ENCODE measurements at places on chromosomes 1 and 21. TPM values are rescaled to one million over a fixed set of nuclear protein-coding genes. Genes with fewer than 3 reads are reported as not detected.

Gene S100A4
- total RNA-seq, result 17.7 TPM

Gene AGT
- 186 TPM for total RNA-seq

Gene ANGPTL3
- not detected for total RNA-seq

Gene CA14
- total RNA-seq, result 10.9 TPM

Gene CD101
- 4.1 TPM for total RNA-seq

Gene RHBDL2
- total RNA-seq, result 8.7 TPM

Gene S100A14
- 0.67 TPM for total RNA-seq

Gene CLDN14
- total RNA-seq, result not detected

Gene DNAI4
- 40.0 TPM for total RNA-seq

Gene HCRTR1
- total RNA-seq, result 0.53 TPM

Gene HSD3B1
- not detected for total RNA-seq

Gene ZSWIM5
- total RNA-seq, result 6.0 TPM

Gene SLC1A7
- total RNA-seq, result 0.29 TPM

Gene UMODL1
- 1.8 TPM for total RNA-seq

Gene ETV3L
- total RNA-seq, result 0.62 TPM

Gene AMY1A
- not detected for total RNA-seq

Gene TSPEAR
- total RNA-seq, result 0.17 TPM

Gene RNF2
- 18.2 TPM for total RNA-seq

Gene PODN
- 6.6 TPM for total RNA-seq

Gene PLCH2
- 38.8 TPM for total RNA-seq

Gene PCSK9
- total RNA-seq, result 0.35 TPM

Gene CR2
- 0.13 TPM for total RNA-seq

Gene ADGRL2
- total RNA-seq, result 56.9 TPM

Gene SFN
- not detected for total RNA-seq

Gene SPRR3
- not detected for total RNA-seq

Gene PBX1
- 117 TPM for total RNA-seq

Gene ZYG11A
- not detected for total RNA-seq

Gene NR5A2
- not detected for total RNA-seq

Gene SPRR2G
- not detected for total RNA-seq

Gene WNT3A
- total RNA-seq, result not detected

Gene TNNT2
- 38.3 TPM for total RNA-seq

Gene PLA2G4A
- 4.1 TPM for total RNA-seq

Gene PFKFB2
- total RNA-seq, result 51.5 TPM

Gene ELAPOR1
- 51.2 TPM for total RNA-seq

Gene SV2A
- total RNA-seq, result 199 TPM

Gene MACF1
- 500 TPM for total RNA-seq

Gene CD1D
- total RNA-seq, result 0.28 TPM

Gene PCBP3
- 13.9 TPM for total RNA-seq

Gene S100A3
- 1.4 TPM for total RNA-seq

Gene VANGL2
- 6.9 TPM for total RNA-seq

Gene COL24A1
- total RNA-seq, result 17.9 TPM

Gene IVL
- total RNA-seq, result not detected

Gene CGN
- total RNA-seq, result 11.6 TPM

Gene WNT4
- total RNA-seq, result 1.8 TPM

Gene CHRNB2
- 22.9 TPM for total RNA-seq

Gene MYCL
- total RNA-seq, result 3.0 TPM
